Myometrial cell (primary cell): ENCODE measurements at places on chromosomes 6 and 20. TPM values are rescaled to one million over a fixed set of nuclear protein-coding genes. Genes with fewer than 3 reads are reported as not detected.

The BCLAF1 gene
- 37.5 and 71.2 TPM in 2 replicates for total RNA-seq

The FNDC11 gene
- total RNA-seq, result 1.1 and 1.7 TPM in 2 replicates

The EFCAB8 gene
- not detected in 2 replicates for total RNA-seq

The SLC35F1 gene
- total RNA-seq, result under 0.01 TPM in 1 of 2 replicates, not detected in the other

The SEL1L2 gene
- not detected in 2 replicates for total RNA-seq

The COL21A1 gene
- 0.89 and 2.6 TPM in 2 replicates for total RNA-seq

The PRDM1 gene
- total RNA-seq, result 1.2 and 1.8 TPM in 2 replicates

The ELOVL4 gene
- 9.8 and 10.8 TPM in 2 replicates for total RNA-seq

The ZC2HC1B gene
- total RNA-seq, result not detected in 2 replicates

The DEFB132 gene
- not detected in 2 replicates for total RNA-seq

The ENPP5 gene
- not detected in 2 replicates for total RNA-seq

The FERMT1 gene
- 6.6 and 7.5 TPM in 2 replicates for total RNA-seq

The IL17F gene
- not detected in 2 replicates for total RNA-seq

The GLP1R gene
- total RNA-seq, result not detected in 2 replicates

The ZBTB9 gene
- 4.3 and 8.6 TPM in 2 replicates for total RNA-seq

The RHAG gene
- not detected in 2 replicates for total RNA-seq

The ULBP3 gene
- 10.7 and 13.1 TPM in 2 replicates for total RNA-seq

The RWDD1 gene
- 26.5 and 42.0 TPM in 2 replicates for total RNA-seq

The SLC22A16 gene
- total RNA-seq, result 1.1 TPM in 1 of 2 replicates, not detected in the other

The C6orf15 gene
- total RNA-seq, result not detected in 2 replicates

The RGS17 gene
- 9.2 and 13.8 TPM in 2 replicates for total RNA-seq

The SLC39A7 gene
- 191 and 219 TPM in 2 replicates for total RNA-seq

The PCK1 gene
- total RNA-seq, result not detected in 2 replicates

The MROH8 gene
- under 0.01 and 0.89 TPM in 2 replicates for total RNA-seq

The B3GALT4 gene
- total RNA-seq, result 5.7 and 11.0 TPM in 2 replicates

The MLIP gene
- total RNA-seq, result not detected in 2 replicates

The RNASET2 gene
- total RNA-seq, result 23.6 and 41.1 TPM in 2 replicates

The UBE2C gene
- 85.6 and 91.8 TPM in 2 replicates for total RNA-seq

The BLCAP gene
- 31.4 and 40.9 TPM in 2 replicates for total RNA-seq

The NOX3 gene
- total RNA-seq, result not detected in 2 replicates

The RCAN2 gene
- 11.2 and 11.7 TPM in 2 replicates for total RNA-seq

The SALL4 gene
- total RNA-seq, result not detected in 2 replicates

The TCEA2 gene
- total RNA-seq, result 4.8 and 17.3 TPM in 2 replicates

The HFE gene
- total RNA-seq, result 16.8 and 31.7 TPM in 2 replicates

The MOCS1 gene
- 8.1 and 12.2 TPM in 2 replicates for total RNA-seq

The SLC32A1 gene
- not detected in 2 replicates for total RNA-seq
